ENCODE measurements at places on chromosomes 7 and 10.
A peak's percentile ranks its signal among the peaks of the same experiment; 100 is the strongest.

GRCh38 chr10:91549262-91549661 is 83.6 kb downstream of the PPP1R3C start:
- DNase-seq: no peak

GRCh38 chr10:97542169-97543024 is 30.2 kb upstream of the ANKRD2 start:
- peak; percentile 69 for DNase-seq

DNA sequence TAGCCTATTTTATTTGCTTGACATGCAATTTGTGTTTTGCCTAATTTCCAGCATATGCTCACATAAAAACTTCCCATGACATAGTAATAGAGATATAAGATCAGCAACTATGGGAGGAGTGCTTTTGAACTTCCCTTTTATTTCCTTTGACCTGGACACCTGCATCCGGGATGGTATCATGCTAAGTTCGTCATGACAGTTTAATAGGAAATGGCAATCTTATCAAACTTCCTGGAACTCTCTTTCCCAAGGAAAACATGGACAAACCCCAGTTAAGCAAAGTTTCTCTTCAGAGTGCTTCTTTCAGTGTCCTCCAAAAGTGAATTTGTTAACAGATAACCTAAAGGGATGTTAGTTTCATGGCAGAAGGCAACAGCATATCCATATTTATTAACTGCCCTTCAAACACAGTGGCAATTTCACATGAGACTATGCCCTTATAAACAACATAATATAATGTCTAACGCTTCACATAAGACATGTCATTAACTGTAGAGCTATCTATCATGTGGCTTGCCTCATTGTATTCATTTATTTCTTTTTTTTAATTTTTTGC is 474.7 kb upstream of the SEMA3A start:
- DNase-seq: no peak

DNA sequence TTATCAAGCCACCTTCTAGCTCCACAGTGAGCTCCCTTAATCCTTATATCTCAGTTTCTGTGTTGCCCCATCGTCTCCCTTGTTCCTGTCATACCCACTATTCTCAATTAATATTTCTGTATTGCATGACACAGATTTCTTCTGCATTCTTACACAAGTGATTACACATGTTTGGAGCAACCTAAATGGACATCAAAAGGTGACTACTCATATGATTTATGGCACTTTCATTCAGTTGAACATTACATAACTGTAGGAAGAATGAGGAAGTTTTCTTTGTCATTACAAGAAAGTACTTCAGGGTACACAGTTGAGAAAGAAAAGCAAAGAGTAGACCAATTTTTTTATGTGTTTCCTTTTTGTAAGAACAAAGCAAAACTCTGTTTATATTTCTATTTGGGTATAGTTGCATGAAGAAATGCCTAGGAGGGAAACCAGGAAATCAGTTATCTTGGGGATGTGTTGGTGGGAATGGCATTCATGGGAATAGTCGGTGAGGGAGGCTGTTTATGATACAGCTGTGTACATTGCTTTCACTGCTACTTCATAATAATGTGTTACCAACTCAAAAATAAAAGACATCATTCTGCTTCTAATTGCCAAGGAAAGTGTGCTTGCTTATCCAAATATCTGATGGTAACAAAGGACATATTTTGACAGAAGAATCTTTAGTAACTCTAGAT is 23.6 kb upstream of the PRSS37 start:
- no peak for DNase-seq

- DNase-seq: no peak
Measured at GRCh38 chr10:6542999-6543430, 37.1 kb downstream of the PRKCQ start.

All from AG09319 (cell line).